Activated T-cell treated with anti-CD3 and anti-CD28 coated beads for 1 hour (primary cell): ENCODE measurements at places on chromosomes 3 and 15.

GRCh38 chr3:72017935-72018334 lies 233.0 kb upstream of the PROK2 start:
- DNase-seq = no peak

GRCh38 chr3:99920481-99921376 lies 103.1 kb downstream of the CMSS1 start:
- DNase-seq = no peak

GRCh38 chr3:108311797-108312196 lies 15.4 kb downstream of the HHLA2 start:
- DNase-seq = no peak

GRCh38 chr15:99571299-99571698 lies 5.5 kb downstream of the MEF2A start:
- DNase-seq = no peak

DNA sequence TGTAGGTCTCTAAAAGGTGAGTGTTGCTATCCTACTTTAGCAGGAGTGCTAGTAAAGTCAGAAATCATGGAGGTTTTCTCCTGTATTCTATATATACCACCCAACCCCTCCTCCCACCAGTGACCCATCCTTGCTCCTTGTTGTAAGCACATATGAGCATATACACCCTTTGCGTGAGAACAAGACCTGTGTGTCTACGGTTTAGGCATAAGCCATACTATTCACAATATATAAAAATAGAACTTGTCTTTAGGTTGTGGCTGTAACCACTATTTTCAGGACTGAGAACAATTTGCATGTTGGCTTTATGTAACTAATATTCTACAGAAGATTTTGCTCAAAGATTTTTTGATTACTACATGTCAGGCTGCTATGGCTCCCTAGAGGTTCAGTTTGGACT lies 59.1 kb upstream of the TOP2B start:
- DNase-seq = no peak

DNA sequence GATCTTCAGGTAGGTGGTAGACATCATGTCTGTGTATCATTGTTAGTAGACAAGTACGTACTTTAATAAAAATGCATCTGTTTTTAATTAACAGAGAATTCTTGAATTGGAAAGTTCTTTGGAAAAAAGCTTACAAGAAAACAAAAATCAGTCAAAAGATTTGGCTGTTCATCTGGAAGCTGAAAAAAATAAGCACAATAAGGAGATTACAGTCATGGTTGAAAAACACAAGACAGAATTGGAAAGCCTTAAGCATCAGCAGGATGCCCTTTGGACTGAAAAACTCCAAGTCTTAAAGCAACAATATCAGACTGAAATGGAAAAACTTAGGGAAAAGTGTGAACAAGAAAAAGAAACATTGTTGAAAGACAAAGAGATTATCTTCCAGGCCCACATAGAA lies 149.1 kb upstream of the LRRFIP2 start:
- no peak for DNase-seq

GRCh38 chr3:163891771-163892170 lies 1186.5 kb downstream of the SI start:
- no peak for DNase-seq

DNA sequence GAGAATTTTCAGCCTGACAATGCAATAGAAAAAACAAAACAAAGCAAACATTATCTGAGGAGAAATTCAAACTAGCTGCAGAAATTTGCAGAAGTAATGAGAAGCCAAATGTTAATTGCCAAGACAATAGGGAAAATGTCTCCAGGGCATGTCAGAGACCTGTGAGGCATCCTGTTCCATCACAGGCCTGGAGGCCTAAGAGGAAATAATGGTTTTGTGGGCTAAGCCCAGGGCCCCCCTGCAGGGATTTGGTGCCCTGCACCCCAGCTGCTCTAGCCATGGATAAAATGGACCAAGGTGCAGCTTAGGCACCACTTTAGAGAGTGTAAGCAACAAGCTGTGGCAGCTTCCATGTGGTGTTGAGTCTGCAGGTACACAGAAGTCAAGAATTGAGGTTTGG lies 401.2 kb upstream of the NECTIN3 start:
- DNase-seq = no peak

DNA sequence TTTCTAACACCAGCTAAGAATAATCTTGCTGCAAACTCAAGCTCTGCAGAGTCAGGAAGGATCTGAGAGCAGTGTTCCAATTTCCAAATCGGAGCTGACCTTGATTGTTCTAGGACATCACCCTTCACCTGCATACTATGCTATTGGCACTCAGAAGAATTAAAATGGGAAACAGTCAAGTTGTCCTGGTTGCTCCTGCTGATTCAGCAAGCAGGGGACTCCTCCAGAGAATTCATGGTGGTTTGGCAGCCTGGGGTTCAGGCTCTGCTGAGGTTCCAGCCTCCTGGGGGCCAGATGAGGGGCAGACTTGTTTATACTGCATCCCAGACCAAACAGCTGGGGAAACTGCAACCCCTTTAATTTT lies 213.7 kb upstream of the ADAMTS9 start:
- DNase-seq = no peak

- no peak for DNase-seq
Measured at GRCh38 chr3:122789585-122790273, 3.9 kb downstream of the HSPBAP1 start.

DNA sequence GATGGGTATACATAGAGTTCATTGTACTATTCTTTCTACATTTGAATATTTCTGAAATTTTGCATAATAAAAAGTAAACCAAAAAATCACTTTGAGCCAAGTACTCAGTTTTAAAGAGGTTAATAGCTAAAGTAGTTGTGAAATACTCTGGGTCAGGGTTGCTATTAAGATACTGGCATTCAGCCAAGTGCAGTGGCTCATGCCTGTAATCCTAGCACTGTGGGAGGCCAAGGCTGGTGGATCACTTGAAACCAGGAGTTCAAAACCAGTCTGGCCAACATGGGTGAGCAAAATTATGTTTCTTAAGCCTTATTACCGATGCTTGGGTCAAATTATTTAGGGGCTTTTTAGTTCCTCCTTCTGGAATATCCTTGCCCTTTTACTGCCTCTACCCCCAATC lies 122.0 kb upstream of the MELTF start:
- no peak for DNase-seq

- no peak for DNase-seq
Measured at GRCh38 chr3:42204867-42205599, 61.0 kb downstream of the CCK start.

GRCh38 chr3:79341961-79342360 lies 425.8 kb downstream of the ROBO1 start:
- no peak for DNase-seq

DNA sequence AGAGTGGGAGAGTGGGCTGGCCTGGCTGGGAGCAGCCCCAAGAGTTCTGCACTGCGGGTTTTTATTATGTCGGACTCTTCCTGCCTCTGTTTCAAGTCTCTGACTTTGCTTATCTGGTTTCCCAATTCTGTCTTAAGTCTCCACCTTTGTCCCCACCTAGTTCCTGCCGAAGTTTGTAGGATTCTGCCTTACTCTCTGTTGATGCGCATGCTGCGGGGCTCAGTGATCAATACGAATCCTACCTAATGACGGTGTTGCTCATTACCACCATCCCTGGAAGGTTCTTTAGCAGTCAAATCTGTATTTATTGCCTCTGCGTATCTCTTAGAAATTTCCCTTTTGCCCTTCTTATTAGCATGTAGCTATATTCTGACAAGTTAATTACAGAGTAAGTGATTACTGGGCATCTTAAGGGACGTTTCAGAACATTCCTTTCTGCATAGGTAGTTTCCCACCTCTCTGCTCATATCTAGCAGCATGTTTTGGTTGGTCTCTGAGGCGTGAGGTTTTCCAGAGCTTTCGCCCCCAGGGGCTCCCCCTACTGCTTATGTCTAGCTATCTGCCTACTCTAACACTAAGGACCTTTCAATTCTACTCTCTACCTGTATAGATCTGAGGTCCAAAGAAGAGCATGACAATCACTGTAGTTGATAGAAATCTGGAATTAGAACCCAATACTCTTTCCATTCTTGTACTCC lies 236.0 kb upstream of the EIF1B start:
- DNase-seq = no peak

GRCh38 chr15:48392356-48392755 lies 61.1 kb downstream of the DUT start:
- DNase-seq = no peak

DNA sequence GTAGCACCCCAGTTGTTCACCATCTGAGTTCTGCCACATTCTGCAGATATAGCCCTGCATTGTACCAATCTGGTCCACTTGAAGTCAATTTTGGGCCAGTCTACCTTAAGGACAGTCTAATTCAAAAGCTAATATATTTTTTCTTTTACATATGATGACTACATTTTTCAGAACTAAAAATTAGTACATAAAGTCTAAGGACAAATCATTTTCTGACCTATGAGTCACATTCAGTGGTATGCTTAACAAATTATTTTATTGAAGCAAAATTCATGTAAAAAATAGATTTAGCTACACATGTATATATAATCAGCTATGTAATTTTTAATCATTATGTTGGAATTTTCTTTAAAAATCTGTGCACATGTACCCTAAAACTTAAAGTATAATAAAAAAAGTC lies 52.1 kb upstream of the IL12A start:
- DNase-seq = no peak

GRCh38 chr15:101549647-101550046 lies 60.1 kb upstream of the PCSK6 start:
- DNase-seq = no peak

DNA sequence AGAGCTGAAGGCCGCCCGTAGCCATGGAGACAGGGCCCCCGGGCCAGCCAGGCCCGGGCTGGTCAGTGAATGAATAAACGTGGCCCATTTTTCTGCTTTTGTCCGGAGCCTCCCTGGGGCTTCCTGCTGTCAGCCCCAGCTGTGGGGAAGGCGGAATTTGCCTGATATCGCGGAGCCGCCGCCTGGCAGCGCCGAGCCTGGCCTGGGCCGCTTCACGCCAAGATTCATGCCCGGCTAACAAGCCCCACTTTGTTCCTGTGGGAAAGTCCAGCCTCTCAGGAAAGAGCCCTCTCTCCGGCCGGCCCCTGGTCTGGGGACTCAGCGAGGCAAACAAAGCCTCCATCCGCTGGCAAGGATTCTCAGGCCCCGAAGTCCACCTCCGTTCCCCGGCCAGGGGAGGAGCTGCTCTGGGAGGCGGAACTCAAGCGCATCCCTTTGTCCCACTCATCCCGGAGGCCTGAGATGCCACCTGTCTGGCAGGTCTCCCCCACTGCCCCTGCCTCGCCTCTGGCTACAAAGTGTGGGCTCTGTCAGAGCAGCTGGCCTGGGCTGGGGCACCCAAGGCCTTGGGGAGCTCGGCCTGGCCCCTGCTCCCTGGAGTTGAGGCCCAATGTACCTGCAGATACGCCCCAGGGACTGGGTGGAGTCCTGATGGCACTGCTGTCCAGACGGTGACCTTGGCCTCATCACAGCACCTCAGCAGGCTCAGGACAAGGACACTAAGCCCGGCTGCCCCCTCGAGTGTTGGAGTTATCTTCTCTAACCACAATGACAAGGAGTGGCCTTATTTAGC lies 51.6 kb upstream of the SLC6A11 start:
- DNase-seq = no peak

DNA sequence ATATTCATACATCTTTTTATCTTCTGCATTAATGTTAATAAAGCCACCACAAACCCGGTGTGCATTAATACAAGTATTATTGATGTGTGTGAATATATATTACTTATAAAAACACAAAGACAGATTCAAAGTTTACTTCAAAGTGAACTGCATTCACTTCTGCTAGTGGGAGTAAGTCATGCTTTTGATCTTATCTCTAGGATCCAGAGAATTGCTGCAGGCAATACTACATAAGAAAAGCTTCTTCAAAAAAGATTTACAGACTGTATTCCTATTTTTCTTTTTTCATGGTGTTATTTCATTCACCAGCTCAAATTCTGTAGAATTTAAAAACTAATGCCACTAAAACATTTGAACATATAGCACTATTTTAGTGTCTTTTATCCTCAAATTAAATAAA lies 87.5 kb upstream of the CBLB start:
- no peak for DNase-seq

DNA sequence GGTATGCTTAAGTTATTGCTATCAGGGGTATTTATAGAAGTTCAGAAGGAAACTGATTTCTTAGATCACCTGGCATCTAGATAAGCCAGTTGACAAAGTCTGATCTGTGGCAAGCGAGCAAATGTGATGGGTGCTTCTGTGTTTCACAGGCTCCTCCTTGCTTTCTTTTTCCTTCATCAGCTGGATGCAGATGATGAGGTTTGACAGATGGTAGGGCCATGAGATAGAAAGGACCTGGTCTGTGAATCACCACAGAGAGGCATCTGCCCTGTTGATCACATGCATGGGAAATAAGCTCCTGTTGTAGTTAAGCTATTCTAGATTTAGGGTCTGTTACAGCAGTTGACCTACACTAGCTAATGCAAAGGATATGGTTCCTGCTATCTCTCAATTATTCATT lies 372.0 kb downstream of the NEK10 start:
- no peak for DNase-seq

DNA sequence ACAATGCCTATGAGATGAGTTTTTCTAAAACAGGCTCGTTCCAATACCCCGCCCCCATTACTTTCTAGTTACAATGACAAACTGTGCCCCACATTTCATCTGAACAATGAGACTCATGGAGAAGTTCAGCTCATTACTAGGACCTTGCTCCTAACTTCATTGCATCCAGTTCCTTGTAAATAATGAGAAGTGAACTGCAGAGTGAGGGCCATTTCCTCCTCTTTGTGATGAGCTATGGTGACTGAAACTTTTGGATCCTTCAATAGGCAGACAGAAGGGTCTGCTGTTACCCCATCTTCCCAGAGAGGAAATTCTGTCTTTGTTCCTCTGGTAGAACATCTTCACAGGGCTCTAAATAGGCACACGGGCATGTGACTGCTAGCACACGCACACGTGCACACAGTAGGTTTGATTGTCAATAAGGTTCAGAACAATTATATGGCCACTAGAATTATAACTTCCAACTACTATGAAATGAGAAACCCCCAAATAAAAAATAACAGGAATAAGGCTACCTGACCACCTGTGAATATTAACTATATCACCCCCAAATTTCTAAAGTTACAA lies 51.8 kb downstream of the SERP1 start:
- no peak for DNase-seq

- DNase-seq = no peak
Measured at GRCh38 chr3:38375488-38376097, 29.0 kb downstream of the XYLB start.

- DNase-seq = no peak
Measured at GRCh38 chr15:74027688-74028087, 33.2 kb downstream of the PML start.

DNA sequence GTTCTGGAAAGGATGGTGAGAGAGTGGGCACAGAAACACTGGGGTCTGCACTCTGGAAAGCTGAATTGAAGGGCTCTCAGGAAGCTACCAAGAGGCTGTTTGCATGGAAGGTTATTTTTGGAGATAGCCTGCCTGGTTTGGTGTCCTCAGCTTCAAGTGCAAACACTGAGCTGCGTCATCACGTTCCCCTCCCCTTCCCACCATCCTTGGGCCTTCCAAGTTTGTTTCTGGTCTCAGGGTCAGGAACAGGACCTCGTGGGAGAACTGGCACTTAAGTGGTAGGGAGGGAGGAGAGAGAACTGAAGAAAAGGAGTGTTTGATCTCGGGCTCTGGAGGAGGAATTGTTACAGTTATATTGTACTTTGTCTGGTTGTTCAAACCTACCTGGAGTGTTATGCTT lies 10.6 kb downstream of the ST6GAL1 start:
- DNase-seq = no peak
